Activated CD4-positive, alpha-beta T cell treated with anti-CD3 and anti-CD28 coated beads for 24 hours (primary cell): ENCODE measurements at places on chromosomes 16 and 17.
A peak's percentile ranks its signal among the peaks of the same experiment; 100 is the strongest.

- DNase-seq, result no peak
Observed at GRCh38 chr17:43628089-43628650, 33.6 kb downstream of the MEOX1 start.

DNA sequence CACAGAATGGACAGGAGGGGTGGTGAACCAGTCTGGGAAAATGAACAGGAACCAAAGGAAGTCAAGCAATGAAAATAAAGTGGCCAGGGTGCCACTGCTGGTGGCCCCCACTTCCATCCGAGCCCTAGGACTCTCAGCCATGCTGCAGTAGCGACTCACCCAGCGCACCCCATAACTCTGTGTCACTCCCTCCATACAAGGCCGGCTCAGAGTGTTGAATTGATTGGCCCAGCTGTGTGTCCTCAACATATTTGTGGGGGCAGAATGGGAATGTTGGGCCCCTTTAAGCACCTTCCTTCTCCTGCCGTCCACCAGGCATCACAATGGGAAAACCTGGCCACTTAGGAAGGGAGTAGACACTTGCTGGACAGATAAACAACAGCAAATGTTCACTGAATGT is 169.0 kb upstream of the SDK2 start:
- DNase-seq, result no peak

DNA sequence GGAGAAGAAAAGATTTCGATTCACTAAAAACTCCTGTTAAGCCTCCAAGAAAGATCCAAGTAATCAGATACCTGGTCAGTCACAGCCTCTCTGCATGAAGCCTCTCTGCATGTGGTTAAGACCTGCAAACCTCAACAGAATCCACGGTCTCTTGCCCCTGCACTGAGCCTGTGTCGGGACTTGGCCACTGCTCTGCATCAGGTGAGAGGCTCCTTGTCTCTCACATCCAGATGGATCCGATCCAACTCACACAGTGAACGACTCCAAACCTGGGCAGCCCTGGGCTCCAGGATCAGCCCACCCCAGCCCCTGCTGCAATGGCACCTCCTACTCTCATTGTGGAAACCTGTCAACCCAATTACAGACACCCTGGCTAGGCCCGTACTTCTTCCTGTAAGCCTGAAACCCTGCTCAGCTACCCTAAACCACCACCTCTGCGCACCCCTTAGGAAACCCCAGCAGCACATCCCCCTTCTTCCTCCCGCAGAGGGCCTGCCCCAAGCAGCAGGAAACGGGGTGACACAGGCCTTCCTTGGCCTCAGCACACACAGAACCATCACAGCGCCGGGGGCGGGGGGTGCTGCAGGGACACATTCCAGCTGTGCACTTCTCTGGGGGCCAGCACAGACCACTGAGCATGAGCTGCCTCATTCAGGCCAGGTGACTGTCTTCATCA is 129.5 kb downstream of the ANKRD11 start:
- peak; percentile 61 for DNase-seq

DNA sequence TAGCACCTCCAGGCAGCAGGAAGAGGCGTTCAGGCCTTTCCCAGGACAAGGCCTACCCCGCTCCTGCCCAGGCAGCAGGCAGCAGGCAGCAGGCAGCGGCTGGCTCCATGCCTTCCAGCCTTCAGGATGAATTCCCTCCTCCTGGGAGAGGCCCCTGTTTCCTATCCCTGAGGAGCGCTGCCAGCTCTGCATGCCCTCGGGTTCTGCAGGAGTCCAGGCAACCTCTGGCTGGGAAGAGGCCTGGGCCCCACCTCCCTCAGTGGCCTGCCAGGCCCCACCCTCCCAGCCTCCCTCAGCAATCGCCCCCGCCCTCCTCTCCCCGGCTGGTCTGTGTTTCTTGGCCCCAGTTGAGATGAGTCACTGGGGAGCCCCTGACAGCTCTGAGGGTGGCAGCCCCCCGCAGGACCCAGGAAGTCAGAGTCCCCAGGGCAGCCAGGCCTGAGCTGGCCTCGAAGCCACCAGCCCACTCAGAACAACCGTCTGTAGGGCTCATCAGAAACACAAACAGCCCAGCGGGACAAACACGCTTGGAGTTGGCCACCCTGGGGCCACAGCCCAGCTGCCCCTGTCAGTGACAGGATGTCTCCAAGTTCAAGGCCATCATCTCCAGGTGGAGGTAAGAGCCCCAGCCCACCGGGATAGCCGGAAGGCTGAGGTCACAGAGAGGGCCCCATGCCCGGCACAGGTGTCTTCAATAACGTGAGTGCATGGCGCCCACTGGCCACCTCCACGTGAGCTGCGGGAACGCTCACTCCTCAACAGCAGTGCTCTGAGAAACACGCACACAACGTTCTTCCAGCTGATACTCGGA is 39.5 kb upstream of the CIBAR2 start:
- no peak for DNase-seq

DNA sequence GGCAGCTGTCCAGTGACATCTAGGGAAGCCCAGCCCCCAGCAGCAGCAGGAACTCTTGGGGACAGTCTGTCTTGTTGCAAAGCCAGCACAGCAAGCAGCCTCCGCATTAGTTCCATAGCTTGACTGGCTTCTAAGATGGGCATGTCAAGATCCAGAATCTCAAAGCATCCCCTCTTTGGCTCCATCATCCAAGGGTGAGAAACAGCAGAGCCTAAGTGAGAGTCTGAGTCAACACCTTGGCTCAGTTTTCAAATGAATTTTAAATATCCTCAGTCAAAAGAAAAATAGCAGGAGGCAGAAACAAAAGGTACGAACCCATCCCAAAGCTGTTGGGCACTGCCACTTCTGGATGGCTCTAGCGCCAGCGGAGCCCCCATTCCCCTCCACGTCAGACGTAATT is 2.2 kb downstream of the CLDN9 start:
- DNase-seq, result no peak

DNA sequence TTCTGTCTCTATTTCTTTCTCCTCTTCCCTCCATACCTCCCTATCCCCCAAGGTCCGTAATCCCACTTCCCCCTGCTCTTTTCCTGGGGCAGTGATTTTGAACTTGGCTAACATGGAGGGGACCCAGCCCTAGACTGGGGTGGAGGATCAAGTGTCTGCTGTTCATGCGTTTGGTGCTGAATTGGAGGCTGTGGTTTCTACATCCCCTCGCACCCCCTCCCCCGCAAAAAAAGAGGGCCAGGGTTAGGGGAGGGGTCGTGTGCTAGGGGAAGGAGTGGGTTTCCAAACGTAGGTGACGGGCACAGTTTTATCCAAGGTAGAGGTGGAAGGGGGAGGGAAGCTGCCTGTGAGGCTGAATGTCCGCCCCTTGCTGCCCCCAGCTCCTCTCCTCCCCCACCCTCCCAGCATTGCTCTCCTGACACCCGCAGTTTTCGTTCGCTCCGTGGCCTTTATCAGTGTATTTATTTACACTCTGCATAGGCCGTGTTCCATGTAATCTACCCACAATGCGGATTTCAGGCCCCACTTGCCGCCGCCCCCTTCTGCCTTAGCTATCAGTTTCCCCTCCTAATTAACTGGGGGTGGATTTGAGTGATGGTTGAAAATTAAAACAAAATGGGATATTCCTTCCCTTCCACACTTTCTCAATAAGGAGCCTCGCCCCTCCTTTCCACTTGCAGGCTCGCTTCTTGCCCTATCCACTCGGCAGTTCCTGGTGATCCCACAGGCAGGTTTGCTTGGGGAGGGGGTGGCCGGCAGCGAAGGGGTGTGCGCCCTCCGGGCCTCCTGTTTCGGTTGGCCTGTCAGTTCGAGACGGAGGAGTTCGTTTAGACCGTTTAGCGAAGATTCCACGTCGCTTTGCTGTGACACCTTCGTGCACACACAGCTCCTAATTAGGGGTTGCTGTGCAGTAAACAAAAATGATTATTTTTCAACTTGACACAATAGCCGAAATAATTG is 2.0 kb downstream of the GNAO1 start:
- no peak for DNase-seq

GRCh38 chr17:45123930-45124796 is 8.2 kb downstream of the PLCD3 start:
- DNase-seq, result no peak

- DNase-seq, result peak; percentile 3
Observed at GRCh38 chr17:30093463-30094147, 23.0 kb upstream of the NSRP1 start.

- DNase-seq, result no peak
Observed at GRCh38 chr17:46929413-46929812, 6.5 kb downstream of the GOSR2 start.

GRCh38 chr16:75301804-75302203 is 50.4 kb upstream of the BCAR1 start:
- DNase-seq, result no peak

GRCh38 chr16:3346041-3346440 is 9.6 kb upstream of the OR2C1 start:
- DNase-seq, result no peak

- no peak for DNase-seq
Observed at GRCh38 chr16:79740252-79740651, 139.7 kb upstream of the MAF start.

DNA sequence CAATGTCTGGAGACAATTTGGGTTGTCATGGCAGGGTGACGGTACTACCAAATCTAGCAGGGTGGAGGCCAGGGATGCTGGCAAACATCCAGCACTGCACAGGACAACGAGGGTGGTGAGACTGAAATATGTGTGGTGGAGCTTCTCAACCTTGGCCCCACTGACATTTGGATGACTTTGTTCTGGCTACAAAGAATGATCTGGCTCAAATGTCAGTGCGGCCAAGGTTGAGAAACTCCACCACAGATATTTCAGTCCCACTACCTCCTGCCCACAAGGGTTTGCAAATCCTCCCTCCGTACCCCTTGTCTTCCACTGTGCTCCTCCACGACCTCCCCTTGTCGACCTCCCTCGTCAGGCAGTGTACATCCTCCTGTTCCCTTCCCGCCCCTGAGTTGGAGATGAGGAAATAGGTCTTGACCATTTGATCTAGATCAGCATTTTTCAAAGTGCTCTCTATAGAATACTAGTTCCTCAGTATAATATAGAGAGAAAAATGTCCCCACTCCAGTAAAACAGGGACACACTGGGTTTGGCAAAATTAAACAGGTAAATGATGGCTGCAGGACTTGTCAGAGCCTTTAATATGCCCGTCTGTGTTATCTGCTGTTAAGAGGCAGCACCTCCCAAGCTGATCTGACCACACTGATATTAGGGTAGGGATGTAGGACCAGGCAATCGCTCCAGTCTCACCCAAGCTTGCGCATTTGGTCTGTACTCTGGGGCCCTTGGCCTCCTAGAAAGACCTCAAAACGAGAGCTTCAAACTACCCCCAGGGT is 6.8 kb downstream of the OSGIN1 start:
- DNase-seq, result no peak

DNA sequence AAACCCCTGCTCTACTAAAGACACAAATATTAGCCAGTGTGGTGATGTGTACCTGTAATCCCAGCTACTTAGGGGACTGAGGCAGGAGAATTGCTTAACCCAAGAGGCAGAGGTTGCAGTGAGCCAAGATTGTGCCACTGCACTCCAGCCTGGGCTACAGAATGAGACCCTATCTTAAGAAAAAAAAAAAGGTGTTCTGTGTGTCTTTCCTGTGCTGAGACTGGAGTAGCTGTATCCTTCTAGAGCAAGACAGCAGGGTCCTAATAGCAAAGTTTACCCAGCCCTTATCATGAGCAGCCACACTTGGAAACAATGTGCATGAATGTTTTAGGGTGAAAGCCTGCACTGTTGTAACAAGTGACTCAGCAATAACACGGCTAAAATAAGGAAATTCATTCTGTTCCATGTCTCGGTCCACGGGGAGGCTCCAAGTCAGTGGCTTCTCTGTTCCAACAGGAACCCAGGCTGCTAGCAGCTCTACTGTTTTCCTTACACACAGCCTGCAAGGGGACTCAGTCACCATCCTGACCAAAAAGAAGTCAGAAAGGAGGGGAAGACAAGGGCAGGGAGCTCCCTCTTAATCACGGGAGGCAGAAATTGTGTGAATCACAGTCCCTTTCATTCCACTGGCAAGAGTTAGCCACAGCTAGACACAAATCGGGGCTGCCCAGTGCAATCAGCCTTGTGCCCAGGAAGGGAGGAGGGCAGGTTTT is 7.1 kb upstream of the SLC5A11 start:
- no peak for DNase-seq

DNA sequence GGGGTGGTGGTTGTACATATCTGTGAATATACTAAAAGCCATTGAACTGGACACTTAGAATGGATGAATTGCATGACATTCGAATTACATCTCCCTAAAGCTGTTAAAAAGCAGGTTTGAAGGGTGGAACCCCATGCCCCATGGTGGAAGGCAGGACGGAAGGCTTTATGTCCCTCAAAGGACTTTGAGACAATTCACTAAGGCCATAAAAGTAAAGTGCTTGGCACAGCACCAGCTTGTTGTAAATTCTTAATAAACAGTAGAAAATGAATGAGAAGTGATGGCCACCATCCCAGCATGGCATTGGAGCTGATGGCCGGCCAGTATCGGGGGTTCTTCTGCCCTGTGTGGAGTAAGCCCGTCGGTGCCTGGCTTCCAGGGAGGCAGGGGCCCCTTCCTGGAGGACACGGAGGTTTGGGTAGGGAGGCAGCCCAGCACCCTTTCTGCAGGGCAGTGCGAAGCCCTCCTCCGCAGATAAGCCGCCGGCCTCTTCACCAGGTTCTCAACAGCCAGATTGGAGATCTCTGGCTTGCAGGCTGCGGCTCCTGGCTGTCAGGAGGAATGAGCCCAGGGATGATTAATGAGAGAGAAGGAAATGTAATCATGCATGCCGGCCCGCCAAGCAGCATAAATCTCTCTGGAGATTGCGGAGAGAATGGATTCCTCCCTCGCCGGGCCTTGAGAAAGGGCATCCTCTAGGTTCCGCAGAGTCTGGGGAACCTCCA is 346.9 kb downstream of the FOXL1 start:
- DNase-seq, result no peak

DNA sequence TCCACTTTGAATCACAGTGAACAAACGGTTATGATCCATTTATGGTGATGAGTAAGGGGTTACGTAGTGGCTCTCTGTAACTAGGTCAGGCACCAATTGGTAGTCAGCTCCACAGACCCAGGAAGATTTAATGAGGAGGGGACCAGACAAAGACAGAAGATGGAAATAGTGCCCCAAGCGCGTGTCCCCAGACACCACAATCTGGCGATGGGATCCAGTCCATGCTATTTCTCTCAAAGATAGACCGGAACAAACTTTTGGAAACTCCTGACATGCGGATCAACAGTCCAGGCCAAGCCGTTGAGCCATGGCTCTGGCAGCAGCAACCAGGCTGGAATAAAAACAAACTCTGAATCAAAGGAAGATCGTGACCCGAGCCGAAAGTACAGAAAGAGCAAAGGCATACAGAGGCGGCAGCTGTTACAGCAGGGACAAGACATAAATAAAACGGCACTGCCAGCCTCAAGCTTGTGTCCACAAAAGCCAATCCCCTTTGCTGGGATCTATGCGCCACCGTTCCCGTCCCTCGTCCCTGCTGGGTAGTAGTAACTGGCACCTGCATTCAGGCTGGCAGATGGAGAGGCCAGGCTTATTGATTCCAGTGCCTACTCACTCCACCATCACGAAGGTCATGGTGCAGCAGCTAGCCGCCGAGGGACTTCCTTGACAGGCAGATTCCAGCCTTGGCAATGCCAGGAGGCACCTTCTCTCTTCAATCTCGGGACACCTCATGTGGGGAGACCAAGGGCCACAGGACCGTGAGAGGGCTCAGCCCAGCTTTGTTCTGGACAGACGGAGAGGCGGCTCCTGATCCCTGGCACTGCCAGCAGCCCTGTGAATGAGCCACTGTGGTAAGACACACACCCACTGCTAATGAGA is 50.2 kb downstream of the CDH11 start:
- no peak for DNase-seq
